ENCODE measurements at places on chromosomes 1 and 21. TPM values are rescaled to one million over a fixed set of nuclear protein-coding genes. Genes with fewer than 3 reads are reported as not detected.

- H3K27me3 ChIP-seq: 0 out of 2 replicates have a peak, but pooled peaks cover 6% of the 10 kb centered on the region
- H3K4me1 ChIP-seq: no peaks in the 10 kb centered on the region
- no peak for DNase-seq
- H3K4me3 ChIP-seq: no peak overlapping the region
These were observed 8.0 kb upstream of the ELAPOR1 start for GRCh38 chr1:109105881-109106280.

PTCH2 gene
- 0.63 TPM for total RNA-seq

GRCh38 chr1:225460737-225461532, 33.1 kb upstream of the LBR start:
- H3K27ac ChIP-seq: no peak overlapping the region
- no peak overlapping the region for H3K4me3 ChIP-seq
- H3K4me1 ChIP-seq: peaks cover 34% of the 10 kb centered on the region

DNA sequence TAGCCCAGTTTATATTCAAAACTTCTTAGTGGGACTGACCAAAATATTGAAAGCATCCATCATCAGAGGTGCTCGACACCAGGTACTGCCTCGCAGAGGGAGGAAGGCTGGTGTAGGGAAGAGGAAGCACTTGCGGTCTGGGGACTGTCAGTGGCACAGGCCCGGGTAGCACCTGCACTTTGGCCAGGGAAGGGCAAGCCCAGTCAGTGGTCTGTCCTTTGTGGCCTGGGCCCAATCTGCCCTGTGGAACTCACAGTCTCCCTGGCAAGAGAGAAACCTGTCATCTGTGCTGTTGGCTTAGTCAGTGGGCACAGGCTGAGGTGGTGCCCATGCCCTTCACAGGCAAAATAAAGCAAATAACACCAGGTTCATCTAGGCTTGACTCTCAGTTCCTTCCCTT, 77.4 kb downstream of the SYT6 start:
- no peak for DNase-seq
- peaks cover 19% of the 10 kb centered on the region for H3K36me3 ChIP-seq
- H3K27me3 ChIP-seq: no peaks in the 10 kb centered on the region

- H3K4me3 ChIP-seq: no peak overlapping the region
- no peaks in the 10 kb centered on the region for H3K27me3 ChIP-seq
These were observed 129.3 kb upstream of the PLPPR5 start for GRCh38 chr1:99133756-99134500.

Data from GM23338 (cell line).